Hepatic stellate cell (primary cell): ENCODE measurements at places on chromosomes 11 and 22.

DNA sequence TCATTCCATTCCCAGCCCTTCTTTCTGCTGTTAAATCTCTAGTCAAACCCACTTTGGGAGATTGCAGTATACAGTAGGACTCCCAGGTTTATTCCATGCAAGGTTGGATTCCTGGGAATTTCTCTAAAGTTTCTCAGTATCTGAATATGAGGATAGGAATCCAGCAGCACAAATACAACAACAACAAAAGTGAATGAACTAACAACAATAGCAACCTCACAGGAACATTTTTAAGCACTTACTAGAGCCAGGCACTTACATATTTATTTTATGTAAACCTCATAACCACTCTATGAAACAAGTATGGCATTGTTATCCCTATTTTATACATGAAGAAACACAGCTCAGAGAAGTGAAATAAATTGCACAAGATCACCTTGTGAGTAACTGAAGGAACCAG, 1.9 kb downstream of the MMP7 start:
- no peak for DNase-seq

GRCh38 chr11:2844116-2844842, 41.3 kb downstream of the CDKN1C start:
- DNase-seq, result no peak

DNA sequence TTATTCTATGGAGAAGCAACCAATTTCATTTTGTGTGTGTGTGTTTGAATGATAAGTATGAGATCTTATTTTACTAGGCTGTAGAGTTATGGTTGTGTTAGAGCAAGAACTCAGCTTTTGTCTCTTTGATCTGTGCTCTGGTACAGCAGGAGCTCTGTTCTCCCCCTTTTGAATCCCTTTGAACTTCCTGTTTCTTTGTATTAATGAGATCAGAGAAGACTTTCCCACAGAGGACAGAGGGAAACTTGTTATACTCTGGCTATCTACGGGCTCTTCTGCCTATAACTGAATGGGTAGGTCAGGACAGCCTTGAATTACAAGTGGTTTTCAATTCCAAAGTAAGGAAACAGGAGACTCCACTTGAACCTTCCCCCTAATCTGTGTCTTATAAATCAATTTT, 1015.0 kb upstream of the RAG2 start:
- DNase-seq, result no peak

- no peak for DNase-seq
These were observed 2.1 kb upstream of the ANAPC15 start for GRCh38 chr11:72114570-72114969.

GRCh38 chr22:50303848-50304527, 3.5 kb downstream of the PLXNB2 start:
- DNase-seq, result peak; percentile 49

DNA sequence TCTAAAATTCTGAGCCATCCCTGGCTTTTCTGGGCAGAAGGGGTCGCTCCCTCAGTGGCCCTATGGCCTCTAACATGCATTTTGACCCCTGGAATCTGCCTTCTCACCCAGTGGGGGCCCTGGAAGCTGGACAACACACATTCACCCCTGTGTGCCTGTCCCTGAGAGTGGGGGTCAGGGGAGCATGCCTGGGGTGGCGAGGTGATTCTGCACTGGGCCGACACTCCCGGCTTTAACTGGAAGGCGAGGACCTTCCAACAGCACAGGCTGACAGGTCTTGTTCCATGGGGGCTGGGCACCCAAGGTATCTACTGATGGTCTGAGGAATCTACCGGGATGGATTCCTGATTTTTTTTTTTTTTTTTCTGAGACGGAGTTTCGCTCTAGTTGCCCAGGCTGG, 10.7 kb downstream of the PPM1F start:
- no peak for DNase-seq

- no peak for DNase-seq
These were observed 5.2 kb upstream of the MAP6 start for GRCh38 chr11:75673977-75674582.

- DNase-seq, result no peak
These were observed 364.9 kb downstream of the BRD1 start for GRCh38 chr22:49462795-49463194.

- peak; percentile 99 for DNase-seq
These were observed 583 bp upstream of the PKP3 start for GRCh38 chr11:393219-394033.
